ENCODE measurements at places on chromosomes 5 and 9. TPM values are rescaled to one million over a fixed set of nuclear protein-coding genes. Genes with fewer than 3 reads are reported as not detected.

DNA sequence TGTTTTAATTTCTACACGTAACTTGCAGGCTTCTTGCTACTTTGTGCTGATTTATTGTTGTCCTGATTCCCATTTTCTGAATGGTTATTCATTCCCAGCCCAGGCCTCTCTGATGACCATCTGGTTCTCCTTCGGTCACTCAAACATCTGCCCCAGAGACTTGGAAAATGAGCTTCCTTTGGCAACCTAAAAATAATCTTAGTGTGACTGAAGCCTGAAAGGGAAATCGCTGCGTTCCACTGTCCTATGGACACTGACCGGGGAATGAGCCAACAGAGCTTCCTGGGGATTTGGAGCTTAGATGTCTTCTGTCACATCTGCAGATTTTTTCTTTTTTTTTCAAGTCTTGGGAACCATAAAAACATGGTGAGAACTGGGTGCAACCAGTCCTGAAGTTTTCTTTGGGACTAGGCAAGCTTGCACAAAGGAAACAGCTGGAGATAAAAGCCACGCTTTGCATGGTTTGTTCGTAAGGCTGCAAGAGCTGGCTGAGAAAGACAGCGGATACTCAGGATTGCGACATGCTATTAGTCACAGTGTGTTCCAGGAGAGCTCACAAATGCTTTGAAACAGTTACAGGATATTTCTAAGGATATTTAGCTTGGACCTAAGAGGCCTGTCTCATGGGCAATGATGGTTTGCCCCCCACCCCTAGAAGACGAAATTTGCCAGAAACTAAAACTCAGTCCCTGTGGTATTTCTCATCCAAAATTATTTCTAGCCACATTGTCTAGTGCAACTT, 146.2 kb downstream of the GOLPH3 start:
- DNase-seq = no peak

DNA sequence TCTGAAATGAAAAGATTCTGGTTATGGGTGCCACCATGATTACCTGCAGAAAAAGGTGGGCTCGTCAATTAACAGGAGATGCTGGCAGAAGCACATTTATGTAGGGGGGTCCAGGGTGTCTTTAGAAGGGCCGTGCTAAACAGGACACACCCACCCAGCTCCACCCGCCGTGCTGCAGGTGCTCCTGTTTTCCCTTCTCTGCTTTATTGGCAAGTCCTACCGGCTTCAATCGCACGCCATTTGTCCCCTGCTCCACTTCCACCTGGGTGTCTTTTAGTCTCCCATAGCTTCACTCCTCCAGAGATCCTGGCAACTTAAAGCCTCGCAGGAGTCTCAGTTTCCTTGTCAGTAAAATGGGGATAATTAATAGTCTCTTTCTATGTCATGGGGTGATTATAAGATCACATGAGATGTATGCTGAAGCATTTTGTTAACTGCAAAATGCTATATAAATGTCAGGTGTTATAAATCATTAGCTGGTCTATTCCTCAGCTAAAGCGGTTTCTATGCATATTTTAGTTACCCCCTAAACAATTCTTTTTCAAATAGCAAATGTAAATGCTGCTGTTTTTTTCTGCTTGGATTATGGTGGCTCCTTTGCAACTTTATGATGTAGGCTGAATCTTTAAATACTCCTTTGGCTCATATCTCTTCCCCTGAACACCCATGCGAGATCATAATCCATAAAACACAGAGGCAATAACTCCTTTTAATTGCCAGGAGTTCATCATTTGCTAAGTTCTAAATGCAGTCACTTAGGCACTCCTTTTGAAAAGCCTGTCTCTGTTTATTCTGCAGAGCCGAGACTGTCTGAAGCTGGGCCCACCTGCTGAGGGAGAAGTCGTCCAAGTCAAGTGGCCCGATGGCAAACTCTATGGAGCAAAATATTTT, 406.9 kb downstream of the KDM4C start:
- no peak for DNase-seq

The ESM1 gene
- total RNA-seq = not detected

DNA sequence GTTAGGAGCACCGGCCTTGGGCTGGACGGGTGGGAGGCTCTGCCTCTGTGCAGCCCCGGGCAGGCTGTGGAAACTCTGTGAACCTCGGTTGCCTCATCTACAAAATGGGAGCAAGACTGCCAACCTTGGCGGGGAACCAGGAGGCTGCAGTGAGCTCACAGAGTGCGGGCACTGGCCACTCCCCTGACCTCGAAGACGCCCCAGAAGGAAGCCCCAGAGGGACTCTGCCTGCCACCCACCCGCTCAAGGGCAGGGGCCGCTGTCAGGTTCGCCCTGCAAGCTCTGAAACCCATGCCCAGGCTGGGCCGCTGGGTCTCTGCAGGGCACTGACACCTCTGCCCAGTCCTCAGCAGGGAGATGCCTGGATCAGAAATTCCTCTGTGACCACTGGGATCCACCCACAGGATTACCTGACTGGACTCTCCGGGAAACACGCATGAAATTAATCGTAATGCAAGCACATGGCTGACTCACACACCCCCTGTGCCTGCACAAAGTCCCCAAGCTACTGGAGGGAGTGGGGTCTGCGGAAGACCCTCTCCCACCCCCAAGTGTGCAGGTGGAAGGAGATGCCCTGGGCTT, 7.4 kb downstream of the CCDC187 start:
- no peak for DNase-seq
